ENCODE measurements at places on chromosomes 2 and 18.
A peak's percentile ranks its signal among the peaks of the same experiment; 100 is the strongest.

GRCh38 chr2:161426922-161427663, 11.0 kb downstream of the TBR1 start:
- DNase-seq, result no peak

GRCh38 chr2:33272001-33272400, 204.4 kb upstream of the RASGRP3 start:
- peak; percentile 28 for DNase-seq

DNA sequence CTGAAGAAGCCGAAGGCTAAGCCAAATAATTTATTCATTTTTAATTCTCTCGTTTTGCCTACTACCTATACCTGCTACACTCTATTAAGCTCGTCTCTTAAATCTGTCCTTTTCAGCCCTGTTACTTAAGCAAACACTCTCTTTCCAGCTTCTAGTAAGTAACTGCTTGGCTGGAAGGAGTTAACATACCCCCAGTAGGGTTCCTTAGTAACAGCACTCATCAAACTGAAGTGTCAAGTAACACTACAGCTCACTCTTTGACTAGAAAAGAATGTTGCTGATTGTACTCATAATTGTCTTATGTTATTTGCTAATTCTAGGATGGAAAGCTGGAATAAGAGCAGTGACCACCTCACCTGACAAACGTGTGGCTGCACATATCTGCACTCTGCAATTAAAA, 120.0 kb upstream of the SCN7A start:
- no peak for DNase-seq

- no peak for DNase-seq
These were observed 4.8 kb upstream of the LYPD6B start for GRCh38 chr2:149033716-149034115.

- DNase-seq, result no peak
These were observed 48.6 kb downstream of the GALNT14 start for GRCh38 chr2:31089645-31090044.

DNA sequence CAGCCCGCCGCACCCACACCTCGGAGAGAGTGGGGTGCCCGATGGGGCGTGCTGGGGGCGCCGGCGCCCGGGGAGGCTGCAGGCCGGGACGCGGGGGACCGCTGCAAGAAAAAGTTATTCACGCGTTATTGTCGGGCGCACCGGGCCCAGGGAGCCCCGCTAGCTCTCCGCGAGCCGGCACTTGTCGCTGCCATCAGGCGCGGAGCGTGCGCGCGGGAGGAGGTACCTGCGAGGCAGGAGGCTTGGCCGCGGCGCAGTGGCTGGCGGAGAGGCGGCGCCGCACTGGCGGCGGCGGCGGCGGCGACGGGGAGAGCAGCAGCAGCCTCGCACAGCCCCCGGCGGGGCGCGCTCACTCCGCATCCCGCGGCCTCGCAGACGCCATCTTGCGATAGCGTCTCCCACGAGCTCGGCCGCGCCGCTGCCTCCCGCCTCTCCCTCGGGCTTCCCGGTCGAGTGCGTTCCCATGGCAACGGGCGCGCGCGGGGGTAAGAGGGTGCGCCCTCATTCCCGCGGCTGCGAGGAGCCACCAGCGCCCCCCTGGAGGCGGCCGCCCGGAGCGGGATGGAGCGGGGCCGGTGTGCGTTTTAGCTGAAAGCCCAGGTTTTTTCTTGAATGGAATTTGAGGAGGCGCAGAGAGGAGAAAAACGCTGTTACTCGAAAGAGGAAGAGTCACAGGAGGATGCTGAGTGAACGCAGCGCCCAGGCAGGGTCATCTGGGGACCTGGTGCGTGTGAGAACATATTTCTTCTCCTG, at the start of gene CHN1:
Gene CHN1, minus strand, starts transcription at position 402 of the 753 bp plus-strand sequence. CDS start 469 bp downstream, outside the sequence.
- DNase-seq, result peak; percentile 20

DNA sequence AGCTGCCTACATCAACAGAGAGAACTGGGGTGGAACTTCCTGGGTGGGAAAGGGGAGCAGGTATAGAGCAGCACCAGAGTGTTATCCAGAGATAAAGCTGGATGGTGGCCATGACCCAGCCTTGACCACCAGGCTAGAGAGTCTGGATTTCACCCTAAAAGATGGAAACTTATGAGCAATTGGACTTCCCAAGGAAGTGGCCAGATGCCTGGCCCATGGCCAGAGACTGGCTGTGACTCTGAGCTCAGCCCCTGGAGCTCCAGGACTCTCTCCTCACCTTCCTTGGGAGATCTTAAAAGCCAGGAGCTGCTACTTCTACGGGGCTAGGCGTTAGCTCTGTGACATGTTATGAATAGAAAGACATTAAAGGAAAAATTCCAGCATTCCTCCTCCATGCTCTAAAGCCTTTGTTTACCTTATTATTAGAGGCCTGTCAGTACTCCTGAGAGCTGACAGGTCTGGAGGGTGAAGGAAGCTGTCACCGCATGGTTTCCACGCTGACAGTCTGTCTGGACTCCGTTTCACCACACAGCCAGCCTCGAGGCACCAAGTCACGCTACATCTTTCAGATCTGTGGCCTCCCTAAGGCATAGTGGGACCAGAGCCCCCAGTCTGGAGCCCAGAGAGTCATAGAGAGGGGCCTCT, 260.0 kb upstream of the SIX2 start:
- DNase-seq, result no peak

DNA sequence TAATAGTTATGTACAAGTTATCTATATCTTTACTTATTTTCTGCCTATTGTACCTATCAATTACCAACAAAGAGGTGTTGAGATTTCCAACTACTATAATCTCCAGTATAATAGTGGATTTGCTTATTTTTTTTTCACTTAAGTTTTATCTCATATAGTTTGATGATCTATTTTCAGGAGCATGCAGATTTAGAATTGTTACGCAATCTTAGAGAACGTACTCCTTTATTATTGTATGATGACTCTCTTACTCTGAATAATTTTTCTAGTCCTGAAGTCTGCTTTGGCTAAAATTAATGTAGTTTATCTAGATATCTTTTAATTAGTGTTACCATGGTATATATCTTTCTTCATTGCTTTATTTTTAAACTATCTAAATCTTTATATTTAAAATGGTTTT, 205.2 kb downstream of the SCG2 start:
- no peak for DNase-seq

DNA sequence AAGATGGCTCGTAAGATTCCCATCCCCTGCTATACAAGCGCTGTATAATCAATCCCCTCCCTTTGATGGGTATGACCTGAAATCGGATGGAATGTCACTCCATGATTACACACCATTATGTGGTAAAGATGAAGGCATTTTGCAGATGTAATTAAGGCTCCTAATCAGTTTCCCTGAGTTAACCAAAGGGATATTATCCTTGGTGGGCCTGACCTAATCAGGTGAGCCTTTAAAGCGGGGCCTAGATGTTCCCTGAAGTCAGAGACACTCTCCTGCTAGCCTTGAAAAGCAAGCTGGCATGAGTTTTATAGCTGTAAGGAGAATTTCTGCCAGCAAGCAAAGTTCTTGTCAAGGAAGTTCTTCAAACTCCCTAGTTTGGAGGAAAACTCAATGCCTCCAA, 223.8 kb upstream of the FN1 start:
- DNase-seq, result no peak

DNA sequence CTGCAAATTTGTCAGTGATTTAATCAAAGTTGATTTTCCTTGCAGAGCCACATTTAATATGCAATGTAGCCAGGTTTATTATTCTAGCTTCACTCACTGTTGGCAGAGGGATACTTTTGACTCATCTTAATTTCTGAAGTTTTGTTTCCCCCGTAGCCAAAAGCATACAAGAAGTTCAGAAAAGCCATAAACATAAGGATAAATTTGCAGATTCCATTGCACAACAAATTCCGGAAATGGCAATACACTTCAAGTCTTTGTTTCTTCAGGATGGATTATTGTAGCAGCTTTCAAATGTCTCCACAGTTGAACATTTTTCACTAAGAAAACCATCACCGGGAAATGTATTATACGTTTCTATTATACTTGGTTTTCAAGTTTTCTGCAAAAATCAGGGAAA, 88.0 kb upstream of the ZCCHC2 start:
- no peak for DNase-seq

DNA sequence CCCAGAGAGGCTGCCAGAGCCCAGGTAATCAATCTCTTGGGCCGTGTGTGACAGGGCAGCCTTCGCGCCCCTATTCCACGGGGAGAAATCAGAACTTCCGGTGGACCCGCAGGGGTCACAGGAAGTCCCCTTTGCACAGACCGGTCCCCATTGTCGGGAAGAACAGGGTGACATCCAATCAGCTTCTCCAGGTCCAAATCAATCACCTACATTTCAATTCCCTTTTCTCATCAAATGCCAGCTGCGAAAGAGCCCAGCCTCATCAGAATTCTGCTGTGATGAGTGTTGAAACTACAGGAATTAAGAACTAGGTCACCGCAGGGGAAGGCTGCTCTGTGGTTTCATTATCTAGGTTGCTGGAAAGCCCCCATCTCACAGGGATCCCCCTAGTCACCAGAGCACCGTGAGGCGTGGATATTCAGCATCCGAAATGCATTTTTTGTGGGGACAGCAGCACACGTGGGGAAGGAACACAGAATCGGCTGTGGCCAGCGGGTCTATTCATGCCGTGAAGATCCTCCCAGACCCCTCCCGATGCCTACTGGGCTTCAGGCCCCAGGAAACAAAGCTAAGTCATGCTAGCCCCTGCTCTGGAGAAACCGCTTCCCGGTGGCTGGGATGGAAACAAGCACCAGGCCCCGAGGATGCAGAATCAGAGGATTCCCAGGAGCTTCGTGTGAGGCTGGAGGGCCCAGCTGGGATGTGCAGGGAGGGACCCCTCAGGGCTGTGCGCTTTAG, 193.7 kb upstream of the ID2 start:
- no peak for DNase-seq

DNA sequence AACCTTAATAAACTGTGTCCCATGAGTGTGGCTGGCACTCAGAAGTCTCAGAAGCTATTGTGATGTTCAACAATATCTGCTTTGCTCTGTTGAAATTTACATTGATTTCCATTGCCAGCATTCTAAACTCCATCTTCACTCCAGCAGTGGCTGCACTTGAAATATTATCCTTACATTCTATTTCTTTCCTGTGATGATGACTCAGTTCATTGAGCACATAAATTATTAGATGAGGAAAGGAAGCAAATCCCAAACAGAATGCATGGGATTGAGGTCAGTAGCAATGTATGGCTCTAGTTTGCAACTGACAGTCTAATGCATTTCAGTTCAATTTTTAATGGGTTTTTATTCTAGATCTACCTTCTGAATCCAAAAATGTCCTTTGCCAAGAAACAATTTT, 92.4 kb upstream of the TTN start:
- no peak for DNase-seq

DNA sequence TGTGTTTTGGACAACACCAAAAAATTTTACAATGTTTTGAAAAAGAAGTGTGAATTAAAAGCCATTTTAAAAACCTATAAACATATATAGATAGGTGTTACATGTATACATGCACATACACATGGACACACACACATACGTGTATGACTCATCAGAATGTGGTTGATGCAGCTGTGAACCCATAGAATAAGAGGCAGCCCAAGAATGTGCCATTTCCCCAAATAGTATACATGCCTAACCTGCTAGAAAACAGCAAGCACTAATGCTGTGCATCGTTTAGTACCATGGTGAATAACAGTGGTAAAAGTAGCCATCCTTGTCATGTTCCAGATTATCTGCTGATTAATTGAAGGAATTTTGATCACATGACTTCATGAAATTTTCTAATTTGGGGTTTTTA, 149.0 kb downstream of the DSEL start:
- DNase-seq, result no peak

DNA sequence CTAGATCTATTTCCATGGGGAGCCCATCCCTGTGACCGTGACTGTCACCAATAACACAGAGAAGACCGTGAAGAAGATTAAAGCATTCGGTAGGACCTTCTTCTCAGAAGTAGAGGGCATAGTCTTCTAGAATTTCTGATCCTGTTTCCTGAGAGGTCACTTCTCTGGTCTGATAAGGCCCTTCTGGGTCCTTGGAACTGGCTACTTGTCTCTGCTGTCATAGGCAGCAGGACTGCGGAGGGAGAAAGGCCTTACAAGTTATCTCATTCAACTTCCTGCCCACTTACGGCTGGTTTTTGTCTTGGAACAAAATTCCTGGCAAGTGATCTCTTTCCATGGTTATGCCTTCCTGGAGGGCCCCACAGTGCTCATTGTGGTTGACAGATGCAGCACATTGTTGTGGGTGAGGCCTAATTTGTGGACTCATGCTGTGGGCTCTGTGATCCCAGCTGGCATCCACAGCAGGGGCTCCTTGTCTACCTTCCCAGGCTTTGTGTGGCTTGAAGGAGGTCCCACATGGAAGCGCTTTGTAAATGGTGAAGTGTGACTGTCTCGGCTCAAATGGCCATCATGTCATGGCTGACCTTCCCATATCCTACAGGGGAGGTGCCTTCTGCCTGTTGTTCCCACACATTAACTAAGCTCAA, 22.0 kb downstream of the SAG start:
- no peak for DNase-seq

DNA sequence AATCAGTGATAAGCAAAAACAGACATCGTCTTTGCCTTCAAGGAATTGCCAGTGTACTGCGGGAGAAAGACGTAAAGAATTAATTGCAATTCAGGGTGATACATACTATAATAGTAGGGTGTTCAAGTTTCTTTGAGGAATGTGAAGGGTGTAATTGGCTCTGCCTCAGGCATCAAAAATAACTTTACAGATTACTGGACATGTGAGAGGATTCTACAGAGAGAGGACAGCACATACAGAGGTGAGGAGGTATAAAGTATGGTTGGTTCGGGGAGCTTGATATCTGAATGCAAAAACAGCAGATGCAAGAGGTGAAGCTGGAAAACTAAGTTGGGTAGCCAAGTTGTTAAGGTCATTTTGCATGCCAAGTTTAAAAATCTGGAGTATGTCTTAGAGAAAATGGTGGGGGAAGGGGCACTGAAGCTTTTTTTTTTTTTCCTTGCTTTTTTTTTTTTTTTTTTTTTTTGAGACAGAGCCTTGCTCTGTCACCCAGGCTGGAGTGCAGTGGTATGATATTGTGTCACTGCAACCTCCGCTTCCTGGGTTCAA, 227.5 kb upstream of the FOSL2 start:
- DNase-seq, result no peak

DNA sequence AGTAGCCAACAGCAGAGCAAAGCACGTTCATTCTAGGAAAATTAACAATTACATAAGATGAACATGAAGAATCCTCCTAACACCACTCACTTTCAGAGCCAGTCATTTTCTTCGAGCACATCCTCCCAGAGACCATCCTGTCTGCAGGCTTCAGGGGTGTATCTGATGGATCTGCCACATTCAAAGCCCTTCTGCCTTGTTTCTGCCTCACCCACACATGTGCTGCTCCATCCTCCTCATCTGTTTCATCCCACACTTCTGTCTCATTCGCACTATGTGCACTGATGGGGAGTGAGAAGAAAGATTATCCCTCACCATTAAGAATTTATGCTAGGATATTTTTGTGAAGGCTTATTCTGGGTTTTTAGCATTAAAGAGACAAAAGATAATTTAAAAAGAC, 287.9 kb upstream of the PKDCC start:
- DNase-seq, result no peak

DNA sequence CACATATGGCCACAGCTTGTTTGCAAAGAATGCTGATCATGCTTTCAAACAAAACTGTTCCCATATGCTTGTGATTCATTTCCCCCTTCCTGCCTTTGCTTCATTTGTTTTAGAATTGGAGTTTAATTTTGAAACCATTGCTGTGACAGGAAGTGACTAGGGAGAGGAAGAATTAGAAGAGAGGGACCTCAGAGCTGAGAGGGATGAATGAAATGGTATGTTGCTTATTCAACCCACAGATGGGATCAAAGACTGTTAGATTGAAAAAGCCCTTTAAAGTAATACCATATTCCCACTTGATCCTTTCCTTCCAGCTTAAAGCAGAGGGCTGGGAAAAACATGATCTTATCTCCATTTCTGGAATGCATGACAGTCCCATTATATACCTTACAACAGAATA, 106.2 kb upstream of the RNF152 start:
- no peak for DNase-seq

Data from GM18507 (cell line).